Tibial nerve (tissue), 4 donors: ENCODE measurements at places on chromosomes 11 and 22. TPM values are rescaled to one million over a fixed set of nuclear protein-coding genes. Genes with fewer than 3 reads are reported as not detected.

- DNase-seq, result no peak
Measured at GRCh38 chr11:96063886-96064285, 140.0 kb upstream of the MTMR2 start.

DNA sequence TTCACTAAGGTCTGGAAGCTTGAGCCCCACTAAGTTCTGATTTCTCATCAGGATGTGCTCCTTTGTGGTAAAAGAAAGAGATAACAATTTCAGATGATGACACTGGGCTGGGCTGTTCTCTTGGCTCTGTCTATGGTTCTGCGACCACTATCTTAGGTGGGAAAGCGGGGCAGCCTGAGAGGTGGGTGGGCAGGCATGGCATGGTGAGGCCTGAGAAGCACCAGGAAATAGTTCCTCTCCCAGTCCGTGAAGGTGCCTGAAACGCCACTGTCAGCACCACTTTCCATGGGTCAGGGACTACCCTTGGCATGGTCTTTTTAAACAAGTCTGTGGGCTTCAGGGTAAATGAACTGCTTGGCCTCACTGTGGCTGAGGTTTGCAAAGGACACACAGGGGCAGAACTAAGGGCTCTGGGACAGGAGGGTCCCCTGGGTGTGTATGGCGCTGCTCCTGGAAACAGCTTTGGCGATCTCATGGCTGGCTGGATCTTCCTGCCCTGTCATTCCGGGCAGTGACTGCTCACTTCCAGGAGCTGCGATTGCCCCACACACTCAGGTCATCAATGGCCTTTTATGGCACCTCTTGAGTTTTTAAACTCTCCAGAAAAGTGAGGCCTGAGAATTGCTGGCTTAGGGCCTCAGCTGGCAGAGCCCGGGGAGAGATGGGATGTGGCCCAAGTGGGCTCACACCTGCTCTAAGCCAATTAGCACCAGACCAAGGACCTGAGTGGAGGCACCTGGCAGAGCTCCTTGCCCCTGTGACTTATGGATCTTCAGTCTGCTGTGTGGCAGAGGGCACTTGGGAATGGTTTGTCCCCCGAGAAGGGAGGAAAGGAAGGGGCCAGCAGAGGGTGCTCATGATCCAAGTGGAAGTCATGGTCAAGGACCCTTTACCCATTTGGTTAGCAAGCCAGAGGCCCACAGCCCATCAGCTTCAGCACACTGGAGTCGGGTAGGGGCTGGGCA is 55.6 kb upstream of the LYVE1 start:
- DNase-seq, result peak; percentile 49

The OR5A1 gene
- not detected for total RNA-seq

The TP53I11 gene
- 65.5 TPM for total RNA-seq

The DERL3 gene
- 2.3 TPM for total RNA-seq

The PTGDR2 gene
- 0.20 TPM for total RNA-seq
